ENCODE measurements at places on chromosomes 2 and 18.

DNA sequence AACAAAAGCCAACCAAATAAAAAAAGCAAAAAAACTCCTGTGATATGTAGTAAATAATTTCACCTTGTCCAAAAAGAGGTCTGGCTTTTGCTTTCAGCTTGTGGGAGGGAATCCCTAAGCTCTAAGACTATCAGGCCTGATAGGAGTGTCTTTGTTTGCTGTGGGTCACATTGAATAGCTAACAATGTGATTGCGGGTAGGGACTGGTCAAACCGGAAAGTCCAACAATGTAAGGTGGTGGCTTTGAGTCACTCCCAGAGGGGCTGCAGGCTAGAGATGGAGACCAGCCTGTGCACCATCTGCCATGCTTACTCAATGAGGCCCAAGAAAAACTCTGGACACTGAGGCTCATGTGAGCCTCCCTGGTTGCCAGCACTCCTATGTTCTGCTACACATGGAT is 192.9 kb downstream of the TFCP2L1 start:
- no peak for DNase-seq

- DNase-seq = peak; percentile 42
Observed at GRCh38 chr18:53752781-53753367, 471.6 kb downstream of the MBD2 start.

- DNase-seq = no peak
Observed at GRCh38 chr2:75432761-75433361, 127.9 kb downstream of the EVA1A start.

DNA sequence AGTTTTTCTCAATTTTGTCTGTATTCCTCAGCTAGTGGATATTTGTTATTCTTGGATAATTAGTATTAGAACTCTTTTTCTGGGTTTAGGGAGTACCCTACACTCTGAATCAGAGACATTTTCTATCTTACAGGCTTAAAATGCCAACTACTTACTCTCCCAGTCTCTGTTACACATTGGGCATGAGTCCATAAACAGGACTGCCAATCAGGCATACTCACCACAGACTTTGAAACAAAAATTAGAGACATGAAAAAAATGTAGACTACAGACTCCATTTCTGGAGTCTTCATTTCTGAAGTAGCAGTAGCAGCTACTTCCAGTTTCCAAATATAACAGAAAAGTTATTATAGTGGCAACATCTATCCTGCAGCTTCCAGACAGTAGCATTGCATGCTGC is 279.7 kb downstream of the MBD5 start:
- DNase-seq = no peak

- DNase-seq = no peak
Observed at GRCh38 chr2:50525423-50525822, 506.5 kb downstream of the NRXN1 start.

DNA sequence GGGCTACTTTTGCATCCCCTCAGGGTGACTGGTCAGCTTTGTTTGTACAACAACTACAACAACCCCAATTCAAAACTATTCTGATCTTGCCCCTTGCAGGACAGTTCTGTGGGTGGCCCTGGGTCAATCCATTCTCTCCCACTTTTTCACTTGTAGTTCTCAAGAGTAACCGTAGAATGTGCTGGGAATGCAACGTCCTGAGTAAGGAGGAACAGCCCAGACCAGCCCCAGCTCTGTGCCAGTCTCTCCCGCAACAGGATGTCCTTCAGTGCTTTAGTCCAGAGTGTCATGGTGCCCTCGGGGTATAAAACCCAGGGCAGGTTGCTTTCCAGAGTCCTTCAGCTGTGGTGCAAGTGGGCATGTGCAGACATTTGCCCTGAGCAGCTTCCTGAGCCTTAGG is 22.1 kb upstream of the TEX51 start:
- no peak for DNase-seq

GRCh38 chr2:45830322-45830721 is 178.8 kb downstream of the PRKCE start:
- DNase-seq = no peak

DNA sequence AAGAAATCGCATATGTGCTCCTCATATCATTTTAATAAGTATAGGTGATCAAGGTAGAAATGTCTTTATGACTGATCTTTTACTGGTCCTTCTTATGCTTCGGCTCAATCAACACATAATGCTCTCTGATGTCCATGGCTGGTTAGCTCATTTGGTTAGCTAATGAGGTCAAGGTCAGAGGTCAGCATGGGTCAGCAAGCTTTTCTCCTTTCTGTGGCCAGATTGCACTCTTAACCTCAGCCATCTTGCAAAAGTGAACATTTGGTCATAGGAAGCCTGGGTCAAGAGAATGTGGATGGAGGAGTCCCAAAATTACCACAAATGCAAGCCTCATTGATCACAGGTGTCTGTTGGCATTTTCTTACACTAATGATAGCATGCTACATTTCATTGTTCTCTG is 35.4 kb upstream of the DARS1 start:
- DNase-seq = no peak

DNA sequence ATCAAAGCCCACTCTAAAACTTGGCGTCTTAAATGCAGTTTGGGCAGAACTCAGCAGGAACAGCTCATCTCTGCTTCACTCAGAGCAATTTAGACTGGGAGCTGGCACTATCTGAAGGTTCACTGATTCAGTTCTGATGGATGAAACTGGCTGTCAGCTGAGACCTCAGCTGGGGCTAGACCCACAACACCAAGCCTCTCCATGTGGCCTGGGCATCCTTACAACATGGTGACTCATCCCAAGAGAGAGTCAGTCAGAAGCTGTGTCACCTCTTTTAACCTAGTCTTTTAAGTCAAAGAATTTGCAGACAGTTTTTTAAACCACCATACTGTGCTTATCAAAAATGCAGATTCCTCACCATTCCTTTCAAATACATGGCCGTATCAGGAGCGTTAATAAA is 62.6 kb upstream of the ZNF397 start:
- no peak for DNase-seq

DNA sequence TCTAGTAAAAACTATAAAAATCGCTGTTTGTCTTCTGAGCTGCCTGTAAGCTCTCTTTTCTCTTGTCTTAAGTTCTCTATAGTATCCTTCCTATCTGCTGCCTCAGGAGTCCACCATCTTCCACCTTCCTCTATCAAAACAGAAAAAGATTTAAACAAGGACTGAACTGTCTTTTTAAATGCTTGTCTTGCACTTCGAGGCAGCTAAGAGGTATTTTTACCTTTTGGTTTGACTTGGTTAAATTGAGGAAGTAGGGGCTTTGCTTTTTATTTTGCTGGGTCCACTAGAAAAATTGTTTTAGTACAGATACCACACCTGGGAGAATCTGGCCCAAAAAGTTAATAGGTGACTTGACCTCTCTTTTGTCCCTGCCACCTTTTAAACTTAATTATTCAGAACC is 12.2 kb downstream of the SESTD1 start:
- DNase-seq = no peak

- DNase-seq = no peak
Observed at GRCh38 chr2:133253793-133254192, 314.5 kb downstream of the NCKAP5 start.

- no peak for DNase-seq
Observed at GRCh38 chr18:57635003-57635822, 13.6 kb upstream of the NARS1 start.

DNA sequence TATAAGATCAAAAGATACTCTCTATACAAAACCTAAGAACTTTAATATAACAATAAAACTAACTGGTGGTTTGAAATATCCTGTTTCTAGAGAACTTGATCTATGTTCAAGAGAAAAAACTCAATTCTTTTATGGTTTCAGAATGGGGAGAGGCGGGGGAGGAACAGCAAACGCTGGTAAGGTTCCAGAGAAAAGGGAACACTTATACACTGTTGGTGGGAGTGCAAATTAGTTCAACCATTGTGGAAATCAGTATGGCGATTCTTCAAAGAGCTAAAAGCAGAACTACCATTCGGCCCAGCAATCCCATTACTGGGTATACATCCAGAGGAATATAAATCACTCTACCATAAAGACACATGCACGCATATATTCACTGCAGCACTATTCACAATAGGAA is 17.2 kb downstream of the FAM98A start:
- no peak for DNase-seq

GRCh38 chr18:55356815-55357214 is 231.2 kb downstream of the TCF4 start:
- DNase-seq = no peak

DNA sequence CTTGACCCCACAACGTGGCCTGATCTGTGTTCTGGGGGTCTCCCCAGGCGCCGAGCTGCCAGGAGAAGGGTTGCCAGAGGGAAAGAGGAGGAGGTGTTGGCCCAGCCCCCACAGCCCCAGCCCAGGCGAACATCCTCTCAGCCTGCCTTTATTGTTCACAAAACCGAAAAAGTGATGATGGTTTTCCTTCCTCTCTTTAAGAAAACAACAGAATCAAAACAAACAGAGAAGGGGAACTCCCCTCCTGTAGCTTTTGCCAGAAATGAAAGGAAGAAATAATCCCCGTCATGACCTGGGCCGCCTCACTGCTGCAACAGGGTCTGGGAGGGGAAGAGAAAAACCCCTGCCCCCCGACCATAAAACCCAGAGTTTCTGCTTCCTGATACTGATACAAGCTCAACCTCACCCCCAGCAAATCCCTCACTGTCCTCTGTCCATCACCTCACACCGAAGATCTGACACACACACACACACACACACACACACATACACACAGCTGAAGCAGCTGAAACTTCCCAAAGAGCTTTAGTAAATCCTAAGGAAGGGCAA is 52.0 kb downstream of the ZFP36L2 start:
- DNase-seq = no peak

GRCh38 chr2:88897715-88898114 is 206.2 kb downstream of the RPIA start:
- no peak for DNase-seq

- DNase-seq = no peak
Observed at GRCh38 chr2:57204364-57204763, 842.2 kb upstream of the VRK2 start.

DNA sequence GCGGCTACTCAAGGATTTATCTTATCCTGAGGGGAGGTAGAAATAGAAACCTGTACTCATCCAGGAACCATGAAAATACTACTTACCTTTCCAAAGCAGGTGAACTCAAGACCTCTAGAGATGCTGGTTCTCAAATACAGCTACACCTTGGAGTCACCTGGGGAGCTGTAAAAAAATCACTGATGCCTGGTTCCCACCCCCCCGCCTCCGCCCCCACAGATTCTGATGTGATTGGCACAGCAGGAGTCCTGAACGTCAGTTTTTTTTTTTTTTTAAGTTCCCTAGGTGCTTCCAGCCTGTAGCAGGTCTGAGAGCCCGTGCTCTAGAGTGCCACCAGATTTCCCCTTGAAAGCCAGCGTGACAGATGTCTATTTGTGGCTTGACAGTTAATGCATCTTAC is 113.6 kb downstream of the MRO start:
- peak; percentile 86 for DNase-seq

GRCh38 chr2:195967336-195967735 is 101.3 kb downstream of the DNAH7 start:
- no peak for DNase-seq

DNA sequence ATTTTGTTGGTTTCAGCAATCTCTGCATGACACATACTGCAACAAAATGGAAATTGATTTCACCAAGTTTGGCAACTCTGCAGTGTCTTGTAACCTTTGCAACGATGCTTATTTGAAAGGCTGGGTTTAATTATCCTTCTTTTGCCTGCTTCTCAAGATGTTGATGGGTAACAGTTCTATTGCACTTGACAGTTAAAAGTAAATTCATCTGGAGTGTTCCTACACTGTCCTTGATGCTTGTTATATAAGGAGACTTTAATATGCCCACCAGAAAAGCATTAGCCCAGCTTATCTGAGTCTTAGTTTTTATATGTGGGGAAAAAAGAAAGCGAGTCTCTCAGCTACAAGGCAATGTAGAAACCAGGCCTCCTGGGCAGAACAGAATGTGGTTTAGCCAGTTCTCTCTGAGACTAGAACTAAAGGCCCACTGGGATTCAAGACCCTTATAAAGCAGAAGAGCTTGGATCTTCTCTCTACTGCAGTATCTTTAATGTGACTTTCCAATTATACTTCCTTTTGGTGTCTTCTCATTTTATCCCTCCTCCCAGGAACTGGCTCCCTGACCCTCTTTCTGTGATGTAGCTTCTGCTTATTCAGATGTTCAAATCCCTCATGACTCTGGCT is 106.8 kb upstream of the LYPD6 start:
- no peak for DNase-seq

DNA sequence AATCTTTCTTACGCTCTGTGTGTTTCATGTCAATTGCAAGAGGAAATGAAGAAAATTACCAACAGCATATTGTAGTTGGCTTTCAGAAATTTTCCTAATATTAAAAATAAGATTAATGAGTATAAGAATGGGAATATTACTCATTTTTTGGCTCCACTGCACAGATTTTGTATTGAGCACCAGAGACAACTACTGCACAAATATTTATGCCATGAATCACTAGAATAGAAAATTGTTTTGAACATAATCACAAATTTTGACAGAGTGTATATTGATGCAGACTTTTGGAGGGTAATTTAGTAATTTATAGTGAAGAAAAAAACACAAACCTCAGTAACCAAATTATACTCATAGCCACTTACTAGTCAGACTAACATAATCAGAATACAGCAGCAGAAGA is 118.3 kb downstream of the DOK6 start:
- DNase-seq = no peak

- no peak for DNase-seq
Observed at GRCh38 chr2:219457784-219458369, 23.2 kb downstream of the SPEG start.

GRCh38 chr18:61362511-61362910 is 29.3 kb downstream of the CDH20 start:
- DNase-seq = no peak

- peak; percentile 27 for DNase-seq
Observed at GRCh38 chr2:209577376-209578357, 153.8 kb downstream of the MAP2 start.

GRCh38 chr2:17337507-17337906 is 180.7 kb downstream of the RAD51AP2 start:
- no peak for DNase-seq

DNA sequence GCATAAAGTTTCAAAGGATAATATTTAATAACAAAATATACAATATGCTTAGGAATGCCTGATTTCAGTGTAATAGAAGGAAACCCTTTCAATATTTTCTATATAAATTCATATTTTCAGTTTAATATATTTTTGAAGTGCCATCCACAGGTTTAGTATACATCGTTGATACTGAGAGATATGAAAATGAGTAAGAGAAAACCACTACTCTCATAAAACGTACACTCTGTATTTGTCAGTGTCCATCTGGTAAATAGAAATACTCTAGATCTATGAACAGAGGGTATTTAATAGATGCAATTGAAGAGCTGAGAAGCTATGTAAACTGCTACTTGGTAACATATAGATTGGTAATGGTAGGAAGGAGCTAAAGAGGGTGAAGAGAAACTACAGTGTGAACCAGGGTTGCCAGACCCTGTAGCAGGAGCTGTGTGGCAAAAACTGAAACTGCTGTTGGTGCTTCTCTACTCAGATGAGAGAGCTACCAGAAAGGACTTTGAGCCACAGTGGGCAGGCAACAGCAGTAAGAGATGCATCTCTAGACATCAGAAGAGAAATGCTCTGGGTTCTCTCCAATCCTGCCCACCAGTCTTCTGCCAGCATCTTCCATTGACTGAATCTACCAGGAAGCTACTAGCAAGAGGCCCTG is 187.4 kb downstream of the CCDC102B start:
- DNase-seq = no peak

- no peak for DNase-seq
Observed at GRCh38 chr18:79400091-79400590, 4.4 kb downstream of the NFATC1 start.
